ENCODE measurements at places on chromosomes 7 and 10.

- DNase-seq: no peak
Measured at GRCh38 chr7:142611566-142612236, 137.6 kb upstream of the PRSS1 start.

- DNase-seq: no peak
Measured at GRCh38 chr7:136336932-136337331, 359.8 kb upstream of the MTPN start.

DNA sequence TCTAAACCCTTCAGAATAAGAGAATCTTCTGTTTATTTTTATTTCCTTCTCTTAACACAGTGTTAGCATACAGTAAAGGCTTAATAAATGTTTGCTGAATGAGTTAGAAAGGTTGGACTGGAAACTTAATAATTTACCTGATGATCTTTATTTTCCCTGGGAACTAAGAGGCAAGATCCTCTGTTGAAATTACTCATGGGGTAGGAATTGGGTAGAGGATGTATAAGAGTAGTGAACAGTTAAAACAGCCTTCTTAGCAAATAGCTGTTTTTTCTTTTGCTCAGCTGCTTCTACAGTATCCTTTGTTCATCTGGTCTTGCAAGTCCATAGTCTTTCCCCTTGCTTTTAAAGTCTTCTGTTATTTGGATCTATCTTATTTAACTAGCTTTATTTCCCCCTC lies 80.0 kb downstream of the AKAP9 start:
- DNase-seq: no peak

- no peak for DNase-seq
Measured at GRCh38 chr10:108443636-108444035, 1279.1 kb upstream of the SORCS1 start.

GRCh38 chr7:56019501-56019900 lies 31.7 kb downstream of the PSPH start:
- DNase-seq: no peak

GRCh38 chr7:111845853-111846252 lies 283.6 kb upstream of the IMMP2L start:
- DNase-seq: no peak

GRCh38 chr7:122528879-122529481 lies 169.9 kb downstream of the RNF133 start:
- DNase-seq: no peak

- DNase-seq: no peak
Measured at GRCh38 chr7:244974-245373, 45.0 kb upstream of the FOXL3 start.
